ENCODE measurements at places on chromosomes 11 and 22.

DNA sequence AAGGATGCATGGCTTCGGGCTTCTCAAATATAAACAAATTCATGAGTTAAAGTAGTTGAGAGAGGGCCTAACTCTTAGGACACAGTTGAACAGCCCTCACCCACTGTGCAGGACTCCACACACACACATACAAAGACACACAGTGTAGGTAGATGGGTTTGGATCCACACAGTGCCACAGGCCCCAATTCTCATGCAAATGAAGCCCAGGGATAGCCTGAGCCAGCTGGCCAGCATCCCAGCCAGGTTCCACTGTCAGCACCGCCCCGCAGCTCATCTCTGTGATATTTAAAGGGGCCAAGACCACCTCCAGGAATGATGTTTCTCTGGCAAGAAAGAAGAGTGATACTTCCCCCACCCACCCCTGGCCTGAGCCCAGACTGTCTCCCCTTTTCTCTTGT lies 11.7 kb downstream of the SLC35C1 start:
- DNase-seq: no peak

DNA sequence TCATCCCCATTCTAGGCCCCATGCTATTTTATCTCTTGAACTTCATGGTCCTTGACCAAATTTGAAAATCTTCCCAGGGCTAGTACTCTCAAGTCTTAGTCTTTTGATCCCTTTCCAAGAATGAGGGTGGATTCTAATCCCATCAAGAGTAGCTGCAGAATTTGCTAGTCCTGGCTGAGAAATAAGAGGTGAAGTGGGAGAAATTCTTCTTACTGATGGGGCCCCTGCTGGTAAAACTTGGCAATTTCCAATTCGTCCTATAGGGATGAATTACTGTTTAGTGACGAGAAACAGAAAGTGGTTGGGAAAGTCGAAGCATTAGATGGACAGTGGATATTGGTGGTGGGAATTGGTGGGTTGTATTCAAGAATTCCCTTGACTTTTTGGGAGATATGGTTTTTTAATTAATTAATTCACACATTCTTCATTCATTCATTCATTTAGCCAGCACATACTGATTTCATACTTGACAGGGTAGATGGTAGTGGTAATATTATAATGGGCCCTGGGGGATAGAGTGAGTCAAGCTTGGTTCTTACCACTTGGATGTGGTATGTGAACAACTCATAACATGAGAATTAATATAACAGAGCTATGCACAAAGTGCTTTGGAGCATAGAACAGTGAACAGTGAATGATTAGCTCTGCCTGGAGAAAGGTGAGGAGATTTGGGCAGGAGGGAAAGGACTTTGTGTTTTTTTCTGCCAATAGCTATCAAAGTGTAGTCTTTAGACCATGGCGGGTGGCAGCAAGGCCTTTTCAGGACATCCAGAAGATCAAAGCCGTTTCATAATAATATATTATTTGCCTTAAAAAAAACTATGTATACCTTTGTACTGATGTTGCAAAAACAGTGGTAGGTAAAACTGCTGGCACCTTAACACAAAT lies 103.8 kb downstream of the STIM1 start:
- peak; percentile 20 for DNase-seq

DNA sequence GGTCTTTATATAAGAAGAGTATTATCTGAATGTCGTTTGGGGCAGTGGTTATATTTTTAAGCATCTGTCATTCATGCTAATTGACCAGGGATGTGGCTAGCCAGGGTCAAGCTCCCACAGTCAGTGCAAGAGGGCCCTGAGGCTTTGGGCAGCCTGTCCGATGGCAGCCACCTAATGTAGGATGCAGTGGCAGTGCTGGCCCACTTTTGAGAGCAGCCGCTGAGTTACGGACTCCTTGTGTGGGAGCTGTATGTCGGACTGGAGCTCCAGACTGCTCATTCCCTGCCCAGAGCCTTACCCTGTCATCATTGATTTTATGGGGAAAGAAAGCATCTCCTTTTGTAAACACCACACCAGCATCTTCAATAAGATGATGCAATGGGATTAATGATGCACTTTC lies 99.5 kb downstream of the SYT9 start:
- DNase-seq: no peak

DNA sequence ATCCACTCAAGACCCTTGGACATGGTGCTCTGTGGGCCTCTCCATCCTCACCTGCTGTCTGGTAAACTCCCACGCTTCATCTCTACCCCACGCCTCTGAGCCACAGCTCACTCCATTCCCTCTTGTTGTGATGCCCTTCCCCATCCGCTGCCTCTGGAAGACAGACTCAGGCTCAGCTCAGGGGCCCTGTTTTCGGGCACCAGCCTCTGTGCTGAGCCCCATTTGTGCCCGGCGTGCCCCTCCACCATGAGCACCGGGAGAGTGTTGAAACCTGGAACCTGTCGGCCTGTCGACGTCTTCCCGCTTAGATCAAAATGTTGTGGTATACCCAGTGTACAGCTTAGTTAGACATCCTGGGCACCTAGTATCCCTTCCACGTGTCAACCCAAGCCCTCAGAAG lies 6.5 kb upstream of the SCUBE1 start:
- DNase-seq: no peak

DNA sequence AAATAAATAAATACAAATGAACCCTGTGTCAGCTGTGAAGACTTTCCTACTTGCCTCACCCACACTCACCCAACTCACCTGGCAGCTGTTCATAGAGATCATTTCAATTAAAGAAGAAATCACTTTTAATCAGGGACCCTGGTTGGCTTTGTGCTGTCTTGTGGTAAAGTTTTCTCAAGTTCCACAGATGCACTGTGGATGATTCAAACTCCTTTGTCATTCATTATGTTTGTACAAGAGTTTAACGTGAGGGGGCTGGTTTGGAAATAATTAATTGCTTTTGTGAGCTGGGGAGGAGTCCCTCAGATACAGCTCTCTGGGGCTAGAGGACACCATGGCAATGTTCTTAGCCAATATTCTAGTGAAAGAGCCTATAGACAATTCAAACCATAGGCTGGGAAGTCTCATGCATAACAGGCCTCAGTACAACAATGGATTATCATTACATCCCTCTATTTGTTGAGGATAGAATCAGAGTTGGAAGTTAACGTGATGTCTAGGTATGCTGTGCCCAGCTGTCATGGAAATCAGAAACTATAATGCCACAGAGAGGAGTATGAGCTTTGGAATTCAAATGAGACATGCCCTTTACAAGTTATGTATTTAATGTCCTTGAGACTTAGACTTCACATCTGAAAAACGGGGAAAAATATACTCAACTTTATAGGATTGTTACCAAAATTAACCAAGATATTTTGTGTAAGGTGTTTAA lies 698.5 kb downstream of the KCNA4 start:
- no peak for DNase-seq

DNA sequence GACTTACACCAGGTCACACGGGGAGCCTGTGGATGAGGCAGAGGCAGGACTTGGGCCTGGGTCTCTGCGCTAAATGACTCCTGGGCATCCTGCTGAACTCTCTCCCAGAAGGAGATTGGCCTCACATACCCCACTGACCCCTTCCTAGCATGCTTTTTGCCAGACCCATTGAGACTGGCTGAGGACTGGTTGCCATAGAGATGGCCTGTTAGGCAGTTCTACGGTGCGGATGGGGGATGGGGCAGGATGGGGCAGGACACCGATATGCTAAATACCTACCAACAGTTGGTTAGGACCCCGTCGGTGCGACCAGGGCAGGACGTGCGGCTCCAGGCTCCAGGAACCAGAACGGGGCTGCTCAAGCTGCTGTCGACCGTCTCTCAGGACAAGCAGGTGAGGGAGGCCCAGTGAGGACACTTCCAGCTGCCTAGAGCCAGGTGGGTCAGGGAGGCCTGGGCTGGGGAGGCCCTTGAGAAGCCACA lies at the start of gene TSGA10IP:
TSGA10IP (plus strand) TSS at position 51 of the 482 bp plus-strand sequence; CDS start at position 247, 196 bp downstream.
- DNase-seq: no peak

DNA sequence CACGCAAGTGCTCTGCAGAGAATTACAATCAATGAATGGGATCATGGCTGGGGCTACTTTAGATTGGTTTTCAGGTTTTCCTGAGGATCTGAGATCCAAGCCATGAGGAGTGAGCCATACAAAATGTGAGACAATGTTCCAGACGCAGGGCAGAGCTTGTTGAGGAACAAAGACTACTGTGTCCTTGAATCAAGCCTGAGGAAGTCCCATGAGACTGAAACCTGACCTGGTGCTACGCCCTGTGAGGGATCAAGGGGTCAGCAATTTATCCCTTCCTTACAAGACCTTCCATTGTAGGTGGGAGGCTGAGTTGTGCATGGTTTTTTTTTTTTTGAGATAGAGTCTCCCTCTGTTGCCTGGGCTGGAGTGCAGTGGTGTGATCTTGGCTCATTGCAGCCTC lies 2.1 kb downstream of the INCENP start:
- DNase-seq: no peak

GRCh38 chr11:71500601-71501021 lies 26.5 kb upstream of the KRTAP5-7 start:
- DNase-seq: no peak

GRCh38 chr11:12813371-12814225 lies 139.4 kb downstream of the TEAD1 start:
- DNase-seq: no peak

DNA sequence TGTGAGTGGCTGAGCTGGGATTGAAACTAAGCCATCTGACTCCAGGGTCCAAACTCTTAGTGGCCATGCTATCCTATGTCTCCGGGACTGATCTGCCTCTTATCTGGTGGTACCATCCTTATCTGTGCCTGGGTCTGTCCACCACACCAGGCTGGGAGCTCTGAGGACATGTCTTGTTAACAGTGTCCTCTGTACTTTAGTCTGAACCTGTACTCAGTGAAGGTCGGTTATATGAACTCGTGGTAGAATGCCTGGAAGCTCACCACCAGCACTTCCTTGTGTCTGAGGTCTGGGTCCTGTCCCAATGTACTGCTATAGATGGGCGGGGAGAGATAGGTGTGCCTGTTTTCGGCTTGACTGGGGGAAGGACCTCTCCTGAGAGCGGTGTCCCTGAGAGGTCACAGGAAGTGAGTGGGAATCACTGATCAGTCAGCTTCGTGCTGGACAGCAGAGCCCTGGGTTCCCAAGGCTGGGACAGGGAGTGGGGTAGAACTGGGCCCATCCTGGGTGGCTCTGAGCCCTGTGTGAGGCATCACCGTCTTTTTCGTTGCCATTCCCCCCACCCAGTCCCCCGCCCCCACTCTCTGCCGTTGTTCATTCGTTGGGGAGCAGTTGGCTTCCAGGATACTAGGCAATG lies 8.9 kb downstream of the MYO7A start:
- DNase-seq: no peak

- no peak for DNase-seq
These were observed 378.3 kb downstream of the FAM181B start for GRCh38 chr11:82355313-82355823.

- no peak for DNase-seq
These were observed 161.8 kb upstream of the GRK3 start for GRCh38 chr22:25402501-25403283.

GRCh38 chr11:112526699-112527416 lies 266.2 kb upstream of the PLET1 start:
- DNase-seq: no peak

GRCh38 chr11:121524233-121524631 lies 71.5 kb upstream of the SORL1-AS1 start:
- no peak for DNase-seq

- no peak for DNase-seq
These were observed 1005.8 kb upstream of the CCDC90B start for GRCh38 chr11:84292006-84292405.

- DNase-seq: no peak
These were observed 16.1 kb upstream of the NTM start for GRCh38 chr11:131354251-131354701.

GRCh38 chr11:2267851-2268728 lies 2.3 kb downstream of the ASCL2 start:
- no peak for DNase-seq

GRCh38 chr11:1598816-1599215 lies 722 bp upstream of the KRTAP5-2 start:
- peak; percentile 41 for DNase-seq

- no peak for DNase-seq
These were observed 17.9 kb downstream of the SEC14L3 start for GRCh38 chr22:30453731-30454510.

All from CD4-positive, alpha-beta T cell treated with Interleukin-2 at 100 ng/mL for 4 hours (primary cell).